ENCODE measurements at places on chromosomes 16 and 17.

DNA sequence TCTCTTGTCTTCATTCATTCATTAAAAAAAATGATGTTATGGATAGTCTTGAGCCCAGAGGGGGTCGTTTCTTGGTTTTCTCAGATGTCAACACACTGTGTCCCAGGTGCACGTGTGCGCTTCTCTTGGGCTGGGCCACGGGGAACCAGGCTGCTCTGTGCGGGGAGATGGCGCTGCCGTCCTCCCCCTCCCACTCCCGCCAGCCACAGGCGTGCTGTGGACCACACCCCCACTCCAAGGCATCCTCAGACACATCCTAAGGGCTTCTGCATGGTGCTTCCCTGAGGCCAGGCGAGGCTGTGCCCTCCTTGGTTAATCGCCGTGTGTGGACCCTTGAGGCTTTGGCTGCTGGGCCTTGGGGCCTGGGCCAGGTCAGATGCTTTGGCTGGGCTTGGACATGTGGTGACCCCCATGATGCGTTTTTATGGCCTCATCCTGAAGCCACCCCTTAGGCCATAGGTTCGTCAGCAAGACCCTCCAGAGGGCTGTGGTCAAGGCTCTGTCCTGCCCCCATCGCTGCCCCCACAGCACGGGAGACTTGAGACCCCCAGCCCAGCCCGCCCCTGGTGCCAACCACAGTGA is 245.7 kb upstream of the CIBAR2 start:
- no peak for DNase-seq

GRCh38 chr16:10601444-10602408 is 21.3 kb upstream of the EMP2 start:
- no peak for DNase-seq

GRCh38 chr17:19708431-19709175 is 7.8 kb downstream of the SLC47A2 start:
- no peak for DNase-seq

DNA sequence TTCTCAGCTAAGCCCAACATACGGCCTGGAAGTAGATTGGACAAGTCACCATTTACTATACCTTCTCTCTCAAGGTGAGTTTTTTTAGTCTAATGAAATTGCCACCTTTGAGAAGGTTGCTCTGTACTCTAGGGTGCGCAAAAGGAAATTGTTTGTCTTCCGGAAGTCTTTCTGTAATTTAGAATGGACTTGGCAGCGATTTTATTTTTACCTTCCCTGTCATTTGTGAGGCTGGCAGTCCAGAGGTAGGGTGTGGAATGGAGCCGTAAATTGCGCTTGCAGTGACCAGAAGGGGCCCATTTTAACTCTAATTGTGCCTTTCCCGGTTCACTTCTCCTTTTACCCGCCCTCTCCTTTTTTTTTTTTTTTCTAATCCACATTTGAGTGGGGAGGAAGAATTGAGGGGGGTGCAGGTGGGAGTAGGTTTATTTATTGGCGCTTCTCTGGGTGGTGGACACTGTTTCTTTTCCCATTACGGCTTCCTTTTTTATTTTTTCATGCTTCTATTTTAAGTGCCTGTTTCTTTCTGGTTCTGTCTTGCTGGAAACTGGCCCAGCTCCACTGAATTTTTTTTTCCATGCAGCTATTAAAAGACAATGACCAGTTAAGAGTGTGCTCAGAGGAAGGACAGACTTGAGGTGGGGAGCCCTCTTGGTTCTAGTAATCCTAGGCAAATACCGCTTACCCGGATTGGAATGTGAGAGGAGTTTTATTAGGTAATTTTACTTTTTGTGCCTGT is 89.7 kb upstream of the CLEC18A start:
- DNase-seq: no peak

DNA sequence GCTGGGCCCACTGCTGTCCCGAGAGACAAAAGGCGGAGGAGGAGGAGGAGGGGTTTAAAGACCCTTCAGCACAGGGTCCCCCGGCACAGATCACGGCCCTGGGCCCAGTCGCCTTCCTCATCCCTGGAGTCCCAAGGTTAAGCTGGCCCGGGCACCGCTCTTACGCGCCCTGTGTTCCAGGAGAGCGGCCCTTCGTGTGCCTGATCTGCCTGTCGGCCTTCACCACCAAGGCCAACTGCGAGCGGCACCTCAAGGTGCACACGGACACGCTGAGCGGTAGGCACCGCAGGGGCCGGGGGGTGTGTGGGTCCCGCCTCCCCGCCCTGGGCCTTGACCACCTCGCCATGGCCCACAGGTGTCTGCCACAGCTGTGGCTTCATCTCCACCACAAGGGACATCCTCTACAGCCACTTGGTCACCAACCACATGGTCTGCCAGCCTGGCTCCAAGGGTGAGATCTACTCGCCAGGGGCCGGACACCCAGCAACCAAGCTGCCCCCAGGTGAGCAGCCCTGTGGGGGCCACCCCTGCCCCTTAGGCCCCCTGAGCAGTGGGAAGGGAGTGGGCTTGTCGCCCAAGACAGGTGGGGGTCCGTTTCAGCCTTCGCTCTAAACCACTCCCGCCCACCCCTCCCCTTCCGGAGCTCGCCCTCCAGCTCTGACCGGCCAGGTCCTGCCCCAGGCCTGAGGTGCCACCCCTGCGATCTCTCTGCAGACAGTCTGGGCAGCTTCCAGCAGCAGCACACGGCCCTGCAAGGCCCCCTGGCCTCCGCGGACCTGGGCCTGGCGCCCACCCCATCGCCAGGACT is 37.6 kb upstream of the ZC3H18 start:
- no peak for DNase-seq

- no peak for DNase-seq
These were observed 30.7 kb upstream of the MYO18A start for GRCh38 chr17:29210879-29211278.

Measured in SHP77 treated with DMSO at 0.1 percent for 48 hours (cell line).